ENCODE measurements at places on chromosomes 5 and 9.

GRCh38 chr5:51518607-51519006 is 135.4 kb downstream of the ISL1 start:
- no peak for DNase-seq

GRCh38 chr5:128615578-128615977 is 77.5 kb upstream of the FBN2 start:
- DNase-seq, result no peak

- DNase-seq, result no peak
Observed at GRCh38 chr5:54761213-54761701, 224.1 kb downstream of the ESM1 start.

- no peak for DNase-seq
Observed at GRCh38 chr5:94945656-94946055, 327.2 kb downstream of the SLF1 start.

GRCh38 chr9:98929071-98929470 is 14.6 kb upstream of the COL15A1 start:
- DNase-seq, result no peak

GRCh38 chr9:110847671-110848070 is 179.1 kb downstream of the MUSK start:
- no peak for DNase-seq

DNA sequence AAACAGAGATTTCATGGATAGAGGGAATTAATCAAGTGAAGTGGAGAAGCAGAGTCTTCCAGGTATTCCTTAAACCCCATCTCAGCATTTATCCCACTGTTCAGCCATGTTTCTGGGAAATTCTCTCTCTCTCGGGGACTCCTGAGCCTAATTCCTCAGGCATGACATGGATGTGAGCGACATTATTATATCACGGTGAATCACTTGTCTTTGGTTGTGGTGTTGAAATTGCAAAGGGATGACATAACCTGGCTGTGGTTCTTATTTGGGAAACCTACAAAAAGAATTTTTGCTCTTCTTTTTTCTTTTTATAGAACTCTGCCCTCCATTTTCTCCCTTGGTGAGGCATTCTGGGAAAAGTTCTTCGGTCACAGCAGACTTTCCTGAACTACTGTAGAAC is 457.9 kb upstream of the PTGER4 start:
- no peak for DNase-seq

- DNase-seq, result no peak
Observed at GRCh38 chr5:170741801-170742200, 41.7 kb upstream of the GABRP start.

GRCh38 chr5:99587983-99588382 is 659.2 kb upstream of the CHD1 start:
- DNase-seq, result no peak
